Gastroesophageal sphincter (tissue), 4 donors: ENCODE measurements at places on chromosomes 2 and 18. TPM values are rescaled to one million over a fixed set of nuclear protein-coding genes. Genes with fewer than 3 reads are reported as not detected.

- ATAC-seq, result peak; percentile 90
Measured at GRCh38 chr2:100416935-100417710, at the start of gene CHST10. TSS of gene CHST10 (minus strand) at chr2:100417668. CDS start at chr2:100406675, 10,993 bp downstream.

GALR1 gene
- 0.27 TPM for total RNA-seq

- no peak for ATAC-seq
Measured at GRCh38 chr18:75204732-75205513, 4.0 kb downstream of the PTGR3 start.

ECEL1 gene
- not detected for total RNA-seq

GRCh38 chr18:23968638-23969604, 45.6 kb upstream of the TTC39C start:
- no peak for ATAC-seq

ZC3H8 gene
- 3.4 TPM for total RNA-seq

DNA sequence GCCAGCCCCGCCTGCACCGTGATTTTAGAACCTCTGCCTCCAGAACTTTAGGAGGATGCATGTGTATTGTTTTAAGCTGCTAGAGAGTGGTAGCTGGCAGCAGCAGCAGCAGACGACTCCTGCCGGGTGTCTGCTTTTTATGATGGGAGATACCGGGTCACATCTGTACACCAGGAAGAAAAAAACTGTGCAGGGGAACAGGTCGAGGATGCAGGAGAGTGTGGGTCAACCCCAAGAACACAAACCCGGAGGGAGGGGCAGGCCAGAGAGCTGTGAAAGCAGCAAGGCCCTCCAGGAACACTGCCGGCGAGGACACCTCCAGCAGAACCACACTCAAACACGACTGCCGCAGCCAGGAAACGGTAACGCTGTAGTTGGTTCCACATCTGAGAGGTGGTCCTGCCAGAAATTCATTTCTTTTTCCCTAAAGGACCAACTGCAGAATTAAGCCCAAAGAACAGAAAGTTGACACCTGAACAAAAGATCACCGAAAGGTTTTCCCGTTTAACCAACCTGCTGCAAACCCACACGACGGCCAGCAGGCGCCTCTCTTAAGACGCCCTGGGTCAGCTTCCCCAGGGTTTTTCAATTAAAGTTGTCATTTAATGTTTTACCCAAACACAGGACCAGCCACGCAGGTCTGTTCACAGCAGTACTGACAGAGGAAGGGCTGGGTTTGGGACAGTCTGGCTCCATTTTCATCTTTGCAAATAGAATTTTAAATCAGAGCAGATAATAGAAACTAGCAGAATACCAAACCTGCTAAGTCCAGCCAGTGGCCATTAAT, 60.5 kb downstream of the NDUFA10 start:
- ATAC-seq, result no peak
